ENCODE measurements at places on chromosomes 7 and 10.

GRCh38 chr7:84614821-84615501, 420.4 kb upstream of the SEMA3A start:
- DNase-seq: no peak

GRCh38 chr10:12922117-12922900, 79.2 kb downstream of the CCDC3 start:
- DNase-seq: no peak

DNA sequence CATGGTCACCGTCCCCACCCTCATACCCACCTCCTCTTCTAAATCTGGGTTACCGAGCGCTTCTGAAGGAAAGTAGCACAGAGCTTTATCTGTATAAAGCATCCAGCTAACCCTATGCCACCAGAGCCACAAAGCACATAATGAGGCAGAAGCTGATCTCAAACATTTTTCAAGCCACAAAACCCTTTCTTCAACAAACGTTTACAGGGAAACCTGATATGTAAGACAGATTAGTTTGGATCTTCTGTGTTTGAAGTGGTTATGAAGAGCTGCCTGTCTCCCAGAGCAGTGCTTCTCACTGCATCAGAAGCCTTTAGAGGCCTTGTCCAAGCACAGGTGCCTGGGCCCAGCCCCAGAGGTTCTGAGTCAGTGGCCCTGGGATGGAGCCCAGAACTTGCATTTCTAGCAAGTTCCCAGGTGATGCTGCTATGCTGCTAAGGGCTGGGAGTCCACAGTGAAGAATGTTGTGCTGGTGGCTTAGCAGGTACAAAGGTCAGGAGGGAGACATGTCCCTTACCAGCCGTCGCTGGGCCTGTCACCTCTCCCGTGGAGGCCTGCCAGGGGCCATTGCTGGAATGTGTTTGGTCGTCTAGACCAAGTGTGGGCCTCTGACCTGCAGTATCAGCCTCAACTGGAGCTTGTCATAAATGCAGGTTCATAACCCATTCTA, 90.4 kb downstream of the TAF3 start:
- DNase-seq: no peak

DNA sequence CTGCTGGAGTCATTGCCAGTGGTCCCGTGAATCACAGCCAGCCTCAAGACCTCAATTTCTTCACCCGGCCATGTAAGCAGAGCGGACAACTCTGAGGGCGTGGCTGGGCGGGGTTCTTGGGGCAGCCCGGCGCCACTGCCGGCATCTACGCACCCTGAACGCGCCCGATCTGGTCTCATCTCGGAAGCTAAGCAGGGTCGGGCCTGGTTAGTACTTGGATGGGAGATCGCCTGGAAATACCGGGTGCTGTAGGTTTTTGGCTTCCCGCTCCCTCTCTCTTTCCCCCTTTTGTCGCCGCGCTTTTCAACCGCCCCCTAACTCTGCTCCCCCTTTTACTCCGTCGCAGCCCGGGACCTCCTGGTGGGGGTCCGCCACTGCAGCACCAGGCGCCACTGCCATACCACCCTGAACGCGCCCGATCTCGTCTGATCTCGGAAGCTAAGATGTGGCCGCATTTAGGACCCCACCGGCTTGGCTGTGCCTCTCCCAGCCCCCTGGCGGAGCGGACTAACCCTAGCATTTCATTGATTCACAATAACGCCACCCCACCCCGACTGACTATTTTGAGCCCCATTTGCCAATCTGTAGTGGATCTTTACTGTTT, 25.3 kb downstream of the GARIN1A start:
- DNase-seq: peak; percentile 41

- DNase-seq: no peak
These were observed 704.3 kb downstream of the MAGI2 start for GRCh38 chr7:78749052-78749746.

DNA sequence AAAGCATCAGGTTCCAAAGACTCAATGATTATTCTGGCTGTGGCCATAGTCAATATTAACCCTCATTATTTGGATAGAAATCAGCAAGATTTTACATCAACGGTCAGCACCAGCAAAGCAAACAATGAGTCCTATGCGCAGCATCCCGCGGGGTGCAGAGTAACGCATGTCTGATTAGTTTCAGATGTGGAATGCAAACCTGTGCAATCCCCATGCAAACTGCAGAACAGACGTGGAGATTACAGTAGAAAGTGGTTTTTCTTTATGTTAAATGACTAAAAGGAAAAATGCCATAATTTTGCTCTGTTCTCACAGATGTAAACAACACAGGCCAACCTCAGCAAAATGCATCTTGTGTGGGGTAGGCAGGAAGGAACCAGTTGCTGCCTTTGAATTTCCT, 258.1 kb upstream of the GRB10 start:
- no peak for DNase-seq

DNA sequence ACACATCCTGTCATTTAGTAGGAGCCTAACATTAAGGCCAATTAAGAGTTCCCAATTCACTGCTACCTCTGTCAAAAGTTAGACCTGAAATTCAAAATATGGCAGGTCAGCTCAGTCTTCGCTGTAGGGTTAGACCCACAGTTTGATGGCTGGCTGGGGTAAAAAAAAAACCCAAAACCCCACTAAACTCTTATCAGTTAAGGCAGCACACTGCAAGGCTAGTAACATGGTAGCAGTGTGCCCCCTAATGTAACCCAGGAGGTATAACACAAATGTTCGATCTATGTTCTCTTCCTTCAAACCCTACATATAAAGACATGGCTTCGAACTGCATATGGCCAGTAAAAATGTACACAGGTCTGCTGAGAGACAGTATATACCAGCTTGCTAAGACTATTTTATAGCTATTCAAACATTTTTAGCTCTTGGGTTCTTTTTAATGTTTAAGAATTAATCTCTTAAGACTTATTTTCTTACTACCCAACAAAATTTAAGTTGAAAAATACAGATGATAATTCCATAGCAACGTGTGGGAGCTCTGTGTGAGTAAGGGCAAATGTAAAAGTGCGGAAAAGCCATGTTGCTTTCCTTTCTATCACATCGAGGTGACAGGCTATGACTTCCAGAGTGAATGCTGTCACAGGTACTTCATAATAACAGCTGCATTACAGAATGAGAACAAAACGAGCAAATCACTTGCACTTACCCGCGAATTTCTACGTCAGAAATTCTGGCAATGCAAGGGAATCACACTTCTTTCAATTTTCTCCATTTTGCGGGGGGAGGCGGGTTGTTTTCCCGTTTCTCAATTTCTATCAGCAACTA, 168.4 kb upstream of the IMMP2L start:
- DNase-seq: no peak

All from CD4-positive, alpha-beta T cell treated with Interleukin-21 for 1 hour (primary cell).